ENCODE measurements at places on chromosomes 7 and 10.

GRCh38 chr7:919114-919442, 35.4 kb downstream of the ADAP1 start:
- DNase-seq: no peak

- DNase-seq: no peak
Observed at GRCh38 chr7:12504149-12504548, 66.4 kb upstream of the SCIN start.

GRCh38 chr7:1884583-1885350, 214.7 kb downstream of the ELFN1 start:
- no peak for DNase-seq

- DNase-seq: no peak
Observed at GRCh38 chr10:110533149-110533548, 34.3 kb upstream of the SMC3 start.

GRCh38 chr10:121519411-121519810, 78.8 kb downstream of the FGFR2 start:
- no peak for DNase-seq

DNA sequence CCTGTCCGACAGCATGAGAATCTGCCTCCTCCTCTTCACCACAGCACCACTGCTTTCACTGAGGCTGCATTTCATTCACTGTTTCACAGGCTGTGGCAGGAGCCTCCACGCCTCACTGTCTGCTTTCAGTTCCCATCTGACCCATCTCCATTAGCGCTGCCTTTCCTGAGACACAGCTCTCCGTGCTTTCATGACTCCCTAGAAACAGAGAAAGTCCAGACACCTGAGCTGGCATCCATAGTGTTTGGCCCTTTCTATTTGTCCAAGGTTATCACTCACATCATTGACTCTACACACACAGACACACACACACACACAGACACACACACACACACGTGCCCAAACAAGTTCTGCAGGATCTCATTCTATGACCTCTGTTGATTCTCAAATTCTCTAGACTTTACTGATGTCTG, 5.2 kb downstream of the LGI1 start:
- no peak for DNase-seq

GRCh38 chr10:60497364-60497763, 107.7 kb upstream of the ANK3 start:
- no peak for DNase-seq

DNA sequence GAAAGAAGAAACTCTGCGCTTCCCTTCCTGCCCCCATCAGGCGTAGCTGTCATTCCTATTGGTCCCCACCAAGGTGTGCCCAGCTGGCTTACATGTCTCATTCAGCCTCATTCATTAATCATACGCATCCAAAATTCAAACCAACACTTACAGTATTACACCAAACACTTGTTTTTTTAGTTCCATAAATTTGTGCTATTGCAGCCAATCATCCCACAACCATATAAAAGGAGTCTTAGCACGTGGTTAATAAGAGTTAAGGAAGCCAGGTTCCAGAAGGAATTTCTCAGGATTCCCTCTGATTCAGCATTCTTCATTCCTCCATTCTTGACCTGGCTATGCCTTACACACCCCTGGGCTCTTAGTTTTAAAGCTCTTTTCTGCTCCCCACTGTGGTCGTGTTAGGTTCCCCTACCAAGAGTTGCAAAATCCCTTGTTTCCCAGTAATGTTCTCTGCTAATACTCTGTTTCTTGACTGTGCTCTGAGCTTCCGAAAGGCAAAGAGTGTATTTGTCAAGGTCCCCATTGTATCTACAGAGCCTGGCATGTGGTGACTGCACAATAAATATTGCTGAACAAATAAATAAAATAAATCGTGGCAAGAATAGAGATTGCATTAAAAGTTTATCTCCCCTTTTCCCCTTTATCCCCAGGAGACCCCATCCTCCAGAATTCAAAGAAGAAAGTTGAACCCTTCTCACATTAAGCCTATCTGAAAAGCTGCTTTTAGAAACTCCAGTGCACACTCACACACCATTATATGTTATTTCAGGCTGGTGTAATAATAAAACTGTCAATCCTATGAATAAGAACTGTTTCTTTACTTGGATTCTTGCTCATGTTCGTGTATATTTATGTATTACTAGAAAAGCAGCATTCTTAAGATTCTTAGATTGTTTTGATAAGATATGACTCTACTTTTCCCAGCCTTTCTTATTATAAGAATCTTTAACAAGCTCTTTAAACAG, 514.4 kb downstream of the INHBA start:
- no peak for DNase-seq

DNA sequence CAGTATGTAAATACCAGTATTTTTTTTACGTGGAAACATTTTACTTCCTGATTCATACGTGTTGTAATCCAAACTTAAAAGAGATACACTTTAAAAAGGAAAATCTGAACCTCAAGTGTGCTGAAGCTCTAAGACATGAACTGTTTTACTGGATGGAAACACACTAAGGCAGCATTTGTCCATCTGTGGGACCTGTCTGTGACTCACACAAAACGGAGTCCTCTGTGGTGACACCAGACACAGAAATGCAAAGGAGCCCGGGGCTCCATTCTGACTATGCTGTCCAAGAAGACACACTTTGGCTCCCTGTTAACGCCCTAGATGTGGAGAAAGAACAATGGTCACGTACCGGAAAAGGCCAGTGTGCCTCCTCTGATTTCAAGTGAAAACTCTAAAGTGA, 23.9 kb downstream of the RNF133 start:
- no peak for DNase-seq

GRCh38 chr7:142581341-142581740, 167.9 kb upstream of the PRSS1 start:
- no peak for DNase-seq

DNA sequence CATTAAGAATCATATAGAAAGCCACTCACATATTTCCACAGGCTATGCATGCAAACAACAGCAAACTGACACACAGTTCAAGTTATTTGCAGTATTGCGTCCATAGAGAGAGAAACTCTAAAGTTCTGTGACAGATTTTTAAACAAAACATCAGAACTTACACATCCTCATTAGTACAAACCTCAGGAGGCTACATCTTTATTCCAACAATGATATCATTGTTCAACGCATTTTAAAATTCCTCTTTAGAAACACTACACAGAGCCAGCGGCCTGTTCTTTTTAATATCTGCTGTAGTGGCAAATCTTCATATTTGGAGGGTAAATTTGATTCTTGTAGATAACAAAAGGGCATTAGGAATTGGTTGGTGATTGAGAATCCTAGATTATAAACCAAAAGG, 55.9 kb upstream of the NFE2L3 start:
- DNase-seq: no peak

DNA sequence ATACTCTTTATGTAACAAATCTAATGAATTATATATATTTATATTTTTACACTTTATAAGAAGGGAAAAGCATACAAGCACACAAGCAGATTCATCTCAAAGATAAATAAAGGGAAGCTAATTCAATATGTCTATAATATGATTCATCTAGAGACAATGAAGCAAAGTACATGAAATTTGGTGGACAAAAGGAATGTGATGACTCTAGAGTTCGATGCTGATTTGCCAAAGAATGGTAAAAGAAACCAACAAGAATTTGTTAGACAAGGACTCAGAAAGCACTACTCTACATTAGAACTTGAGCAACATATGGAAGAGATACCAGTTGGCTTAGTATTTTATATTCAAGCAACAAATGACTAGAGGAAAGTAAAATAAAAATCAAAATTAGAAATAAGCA, 536.5 kb upstream of the TEX47 start:
- no peak for DNase-seq

DNA sequence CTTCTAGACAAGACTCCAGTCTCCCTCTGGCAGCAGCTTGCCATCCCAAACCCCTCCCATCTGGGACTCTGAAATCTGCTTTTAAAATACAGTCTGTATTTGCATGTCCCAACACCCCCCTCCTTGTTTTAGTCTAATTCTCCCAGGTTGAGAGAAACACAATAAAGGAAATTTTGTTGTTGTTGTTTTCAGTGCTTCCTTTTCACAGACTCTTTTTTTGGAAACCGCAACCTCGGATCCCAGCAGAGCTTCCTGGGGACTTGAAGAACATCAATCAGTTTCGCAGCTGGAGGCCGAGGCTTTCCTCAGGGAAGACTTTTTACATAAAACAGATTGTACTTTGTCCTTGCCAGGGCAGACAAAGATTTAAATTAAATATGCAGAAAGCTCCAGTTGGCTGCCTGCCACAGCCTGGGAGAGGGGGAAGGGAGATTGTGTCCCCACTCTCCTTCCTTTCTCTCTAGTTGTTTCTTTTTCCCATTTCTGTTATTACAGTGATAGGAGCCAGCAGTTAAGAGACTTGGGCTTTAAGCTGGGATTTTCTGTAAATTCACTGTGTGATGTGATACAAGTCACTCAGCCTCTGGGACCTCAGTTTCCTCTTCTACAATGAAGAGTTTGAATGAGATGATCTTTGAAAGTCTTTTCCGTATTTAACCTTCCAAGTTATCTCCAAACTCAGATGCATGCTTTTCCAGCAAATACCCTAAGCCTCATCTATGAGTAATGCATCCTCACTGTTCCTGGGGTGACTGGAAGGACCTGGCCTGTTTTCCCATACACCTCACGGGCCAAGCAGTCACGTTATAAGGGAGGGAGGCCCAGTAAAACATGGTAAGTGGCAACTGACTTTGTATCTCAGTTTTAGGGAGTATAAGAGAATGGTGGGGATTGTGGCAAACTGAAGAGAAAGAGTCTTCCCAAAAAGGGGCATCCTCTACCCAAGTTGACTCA, 192.3 kb downstream of the REEP3 start:
- DNase-seq: no peak

GRCh38 chr10:17396004-17396403, 58.4 kb downstream of the ST8SIA6 start:
- DNase-seq: no peak

- no peak for DNase-seq
Observed at GRCh38 chr10:133143546-133143945, 16.5 kb upstream of the KNDC1 start.

GRCh38 chr10:21247592-21247991, 277.9 kb downstream of the SKIDA1 start:
- DNase-seq: no peak

DNA sequence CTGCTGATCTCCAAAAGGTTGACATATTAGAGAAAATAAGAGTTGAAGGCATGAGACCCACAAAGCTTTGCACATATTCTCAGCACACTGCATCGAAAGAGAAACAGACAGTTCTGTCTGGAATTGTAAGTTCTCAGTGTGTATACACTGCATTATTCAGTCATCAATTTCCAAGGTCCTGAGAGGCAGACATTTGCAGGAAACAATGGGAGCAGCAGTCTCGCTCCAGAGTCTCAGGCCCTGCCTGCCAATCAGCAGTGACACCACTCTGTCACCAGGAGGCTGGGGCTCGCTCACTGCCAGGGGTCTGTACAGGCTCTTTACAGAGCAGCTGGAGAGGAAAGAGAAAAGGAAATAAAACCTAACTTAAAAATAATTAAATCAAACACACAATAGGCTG, 36.3 kb downstream of the JAZF1 start:
- no peak for DNase-seq

DNA sequence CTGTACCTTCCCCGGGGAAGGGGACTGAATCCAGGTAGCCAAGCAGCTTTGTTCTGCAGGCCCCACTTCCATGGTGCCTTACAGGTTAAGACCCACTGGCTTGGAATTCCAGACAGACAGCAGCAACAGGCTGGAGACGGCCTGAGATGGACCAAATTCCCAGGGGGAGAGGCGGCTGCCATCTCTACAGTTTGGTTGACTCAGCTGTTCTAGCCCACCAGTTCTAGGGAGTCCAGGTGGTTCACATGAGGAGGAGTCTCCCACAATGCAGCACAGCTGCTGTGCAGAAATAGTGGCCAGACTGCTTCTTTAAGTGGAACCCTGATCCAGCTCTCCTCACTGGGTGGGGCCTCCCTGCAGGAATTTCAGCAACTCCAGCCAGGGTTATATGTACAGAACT, 74.1 kb downstream of the C10orf67 start:
- no peak for DNase-seq

DNA sequence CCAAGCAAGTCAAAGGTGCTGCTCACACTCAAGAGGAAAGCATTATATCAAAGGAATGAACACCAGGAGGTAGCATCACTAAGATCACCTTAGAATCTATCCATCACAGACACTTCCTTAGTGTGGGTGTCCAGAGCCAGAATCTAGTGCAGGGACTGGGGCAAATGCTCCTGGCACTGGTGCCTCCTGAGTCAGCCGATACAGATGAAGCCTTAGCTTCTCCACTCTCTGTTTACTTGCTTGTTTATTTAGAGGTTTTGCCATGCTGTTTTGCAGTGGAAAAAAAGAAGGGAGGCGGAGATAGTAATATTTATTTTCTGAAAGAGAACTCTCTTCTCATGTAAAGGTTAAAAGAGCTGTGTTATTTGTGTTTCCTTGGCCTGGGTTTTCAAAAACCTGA, 303.1 kb downstream of the WDR11 start:
- DNase-seq: no peak

DNA sequence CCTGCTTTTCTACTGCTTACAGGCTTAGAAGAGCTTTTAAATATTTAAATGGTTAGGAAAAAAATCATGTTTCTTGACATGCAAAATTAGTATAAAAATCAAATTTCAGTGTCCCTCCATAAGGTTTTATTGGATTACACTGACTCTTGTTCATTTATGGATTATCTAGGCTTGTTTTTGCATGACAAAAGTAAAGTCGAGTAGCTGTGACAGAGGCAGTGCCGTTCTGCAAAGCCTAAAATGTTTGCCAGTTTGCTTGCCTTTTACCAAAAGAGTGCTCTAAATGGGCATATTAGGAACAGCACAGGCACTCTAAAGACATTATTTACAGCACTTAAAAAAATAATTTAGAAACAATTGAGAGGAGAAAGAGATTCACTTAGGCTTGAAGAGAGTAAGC, 139.6 kb downstream of the TSPAN12 start:
- no peak for DNase-seq

DNA sequence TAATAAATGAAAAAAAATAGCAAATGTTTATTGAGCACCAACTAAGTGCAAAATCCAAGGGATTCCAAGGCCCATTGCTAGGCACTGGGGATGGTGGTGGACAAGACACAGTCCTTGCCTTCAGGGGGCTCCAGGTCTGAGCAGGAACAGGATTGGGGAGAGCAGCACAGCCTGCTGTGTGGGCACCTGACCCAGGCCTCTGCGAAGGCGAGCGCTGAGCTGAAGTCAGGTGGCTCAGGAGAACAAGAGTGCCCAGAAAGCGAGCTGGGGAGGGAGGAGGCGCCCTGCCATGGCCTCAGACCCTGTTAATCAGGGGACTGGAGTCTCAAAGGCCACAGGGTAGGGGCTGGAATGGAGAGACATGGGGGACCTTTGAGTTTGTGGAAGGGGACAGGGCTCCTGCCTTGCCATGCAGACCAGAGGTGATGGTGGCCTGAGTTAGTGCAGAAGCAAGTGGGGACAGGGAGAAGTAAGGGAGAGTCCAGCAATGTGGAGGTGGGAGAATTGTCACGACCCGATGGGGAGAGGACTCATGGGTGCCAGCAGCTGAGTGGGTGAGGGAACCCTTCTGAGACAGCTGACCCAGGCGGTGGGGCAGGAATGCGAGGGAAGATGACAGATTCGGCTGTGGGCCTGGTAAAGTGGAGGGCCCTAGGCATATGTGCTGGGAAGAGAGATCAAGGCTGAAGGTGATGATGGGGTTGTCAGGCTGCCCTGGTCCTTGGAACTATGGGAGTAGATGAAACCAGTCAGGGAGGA, 4.1 kb upstream of the ORAI2 start:
- DNase-seq: no peak

- no peak for DNase-seq
Observed at GRCh38 chr10:1557081-1557480, 180.2 kb downstream of the ADARB2 start.

Measured in stimulated activated CD8-positive, alpha-beta memory T cell treated with anti-CD3 and anti-CD28 coated beads, Interleukin-15, amount 100 ng/mL, for 48 hours (primary cell).